ENCODE measurements at places on chromosomes 7 and 10.

GRCh38 chr7:29017713-29018112, 59.6 kb upstream of the TRIL start:
- DNase-seq: no peak

DNA sequence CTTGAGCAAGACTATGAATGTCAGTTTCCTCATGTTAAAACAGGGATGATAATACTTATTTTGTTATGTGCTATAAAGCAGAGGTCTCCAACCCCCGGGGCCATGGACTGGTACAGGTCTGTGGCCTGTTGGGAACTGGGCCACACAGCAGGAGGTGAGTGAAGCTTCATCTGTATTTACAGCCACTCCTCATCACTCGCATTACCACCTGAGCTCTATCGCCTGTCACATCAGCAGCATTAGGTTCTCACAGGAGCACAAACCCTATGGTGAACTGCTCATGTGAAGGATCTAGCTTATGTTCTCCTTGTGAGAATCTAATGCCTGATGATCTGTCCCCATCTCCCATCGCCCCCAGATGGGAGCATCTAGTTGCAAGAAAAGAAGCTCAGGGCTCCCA, 365.3 kb upstream of the SMIM30 start:
- DNase-seq: no peak

- DNase-seq: no peak
These were observed 4.8 kb upstream of the AUTS2 start for GRCh38 chr7:69593511-69593910.

- no peak for DNase-seq
These were observed 627.9 kb upstream of the FOXK1 start for GRCh38 chr7:4054158-4054557.

- DNase-seq: no peak
These were observed 71.1 kb upstream of the CUX1 start for GRCh38 chr7:101746314-101746713.

GRCh38 chr7:23338863-23339262, 39.7 kb downstream of the MALSU1 start:
- DNase-seq: no peak

GRCh38 chr7:70743531-70744325, 388.2 kb upstream of the GALNT17 start:
- DNase-seq: no peak

DNA sequence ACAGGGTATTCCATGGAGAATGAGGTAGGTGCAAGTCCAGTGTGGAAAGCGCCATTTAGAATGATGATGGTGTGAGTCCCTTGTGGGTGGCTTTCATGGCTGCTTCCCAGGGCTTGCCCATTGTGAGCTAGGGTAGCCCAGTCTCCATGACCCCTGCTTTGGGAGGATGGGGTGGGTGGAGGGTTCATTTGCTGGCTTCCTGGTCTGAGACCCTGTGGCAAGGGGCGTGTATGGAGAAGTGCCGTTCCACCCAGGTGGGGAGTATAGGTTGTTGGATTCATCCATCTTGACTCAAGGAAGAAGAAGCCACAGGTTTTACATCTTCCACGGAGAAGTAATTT, 27.7 kb downstream of the CCM2 start:
- DNase-seq: no peak

- no peak for DNase-seq
These were observed 83.8 kb upstream of the TMEM168 start for GRCh38 chr7:112873831-112874553.

DNA sequence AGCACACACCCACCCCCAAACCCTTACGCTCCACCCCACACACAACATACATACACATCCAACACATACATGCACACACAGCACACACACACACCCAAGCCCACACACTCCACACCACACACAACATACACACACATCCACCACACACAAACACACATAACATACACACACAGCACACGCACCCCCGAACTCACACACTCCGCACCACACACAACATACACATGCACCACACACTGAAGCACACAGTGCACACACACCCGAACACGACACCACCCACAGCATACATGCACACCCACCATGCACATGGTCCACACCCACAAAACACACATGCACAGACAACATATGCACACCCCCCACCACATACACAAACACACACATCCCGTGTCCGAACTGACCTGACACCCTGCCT, 2.0 kb downstream of the PRAP1 start:
- no peak for DNase-seq

DNA sequence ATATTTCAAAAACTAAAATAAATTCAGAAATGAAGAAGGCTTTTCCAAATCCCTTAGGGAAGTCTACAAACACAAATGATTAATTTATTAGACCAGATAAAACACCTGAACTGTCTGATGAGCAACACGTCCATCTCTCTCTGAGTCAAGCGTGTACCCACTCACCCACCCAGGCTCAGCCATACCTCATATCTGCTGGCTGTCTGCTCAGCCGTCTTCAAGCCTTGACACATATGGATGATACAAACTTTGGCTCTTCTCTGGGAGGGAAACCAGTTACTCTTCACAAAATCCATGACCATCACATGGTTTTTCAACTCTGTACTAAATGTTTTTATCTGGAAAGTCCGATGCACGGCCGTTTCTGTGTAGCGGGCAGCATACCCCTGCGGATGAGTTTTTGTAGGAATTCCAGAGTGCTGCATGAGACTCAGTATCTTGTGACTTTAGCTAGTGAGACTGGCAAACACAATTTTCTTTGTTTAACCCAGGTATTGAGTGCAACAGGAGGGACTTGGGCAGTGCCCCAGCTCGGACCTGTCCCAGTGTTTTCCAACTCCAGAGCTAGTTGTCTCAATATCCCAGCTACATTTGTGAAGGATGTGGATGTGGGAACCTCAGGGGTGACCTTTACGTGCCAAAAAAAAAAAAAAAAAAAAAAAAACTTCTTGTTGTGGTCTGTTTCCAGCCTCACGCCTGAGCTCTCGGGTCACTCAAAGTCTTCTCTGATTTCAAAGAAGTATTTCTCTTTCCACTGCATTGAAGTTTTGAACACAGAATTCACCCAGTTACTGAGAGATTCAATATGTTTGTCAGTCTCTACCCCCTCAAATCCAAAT, at the start of gene C10orf90:
C10orf90 (minus strand) TSS at position 638 of the 839 bp plus-strand sequence; CDS start at position 425, 213 bp downstream.
- DNase-seq: no peak

GRCh38 chr10:47300429-47300931, 483 bp downstream of the GDF10 start:
- DNase-seq: no peak

- DNase-seq: no peak
These were observed 308.3 kb upstream of the IGFBP3 start for GRCh38 chr7:46229409-46229808.

- no peak for DNase-seq
These were observed 56.4 kb downstream of the NCAPG2 start for GRCh38 chr7:158648168-158648567.

- DNase-seq: peak; percentile 47
These were observed 8.1 kb upstream of the GRID1 start for GRCh38 chr10:86374664-86375063.

GRCh38 chr10:127904311-127905000, 2.4 kb upstream of the PTPRE start:
- no peak for DNase-seq

- DNase-seq: peak; percentile 37
These were observed 185.2 kb upstream of the ITGB1 start for GRCh38 chr10:33143160-33143728.

- DNase-seq: no peak
These were observed 873.2 kb downstream of the GATA3 start for GRCh38 chr10:8927705-8928104.

- no peak for DNase-seq
These were observed 248.8 kb upstream of the PTN start for GRCh38 chr7:137592232-137592896.

- no peak for DNase-seq
These were observed 1023.6 kb downstream of the XPNPEP1 start for GRCh38 chr10:108899670-108900069.

DNA sequence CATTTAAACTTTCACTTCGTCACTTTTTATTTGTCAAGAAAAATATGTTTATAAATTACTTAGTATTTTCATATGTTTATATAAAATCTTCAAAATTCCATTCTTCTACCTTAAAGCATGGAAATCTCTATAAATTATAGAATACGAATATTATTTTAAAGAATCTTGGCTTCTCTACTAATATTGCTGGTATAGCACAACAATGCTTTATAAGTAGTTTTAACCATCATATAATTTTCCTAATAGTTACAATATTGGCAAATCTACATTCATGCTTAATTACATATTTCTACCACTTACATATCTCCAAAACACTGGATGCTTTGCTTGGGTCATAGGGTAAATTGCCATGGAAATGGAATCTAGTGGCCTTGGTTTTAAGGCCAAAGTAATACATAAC, 21.1 kb upstream of the ARMC3 start:
- DNase-seq: no peak

- DNase-seq: no peak
These were observed 289.3 kb upstream of the MTPN start for GRCh38 chr7:136266457-136266856.

DNA sequence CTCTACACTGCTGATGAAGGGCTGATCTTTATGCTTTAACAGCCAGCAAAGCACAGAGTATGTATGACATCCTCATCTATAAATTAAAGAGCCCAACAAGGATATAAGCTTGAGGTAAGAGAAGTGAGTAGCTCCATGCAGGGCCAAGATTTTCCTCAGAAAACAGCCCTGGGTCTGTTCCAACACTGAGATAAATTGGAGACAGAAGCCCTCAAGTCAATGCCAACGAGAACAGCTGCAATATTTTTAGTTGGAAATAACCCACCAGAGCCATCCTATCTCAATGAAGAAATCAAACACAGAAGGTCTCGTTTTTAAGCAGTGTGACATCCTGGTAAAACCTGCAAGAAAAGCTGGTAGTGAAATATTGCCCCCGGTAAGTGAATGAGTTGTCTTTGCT, 297.0 kb upstream of the AUTS2 start:
- no peak for DNase-seq

- DNase-seq: no peak
These were observed 111.9 kb downstream of the TCERG1L start for GRCh38 chr10:131199646-131200045.

DNA sequence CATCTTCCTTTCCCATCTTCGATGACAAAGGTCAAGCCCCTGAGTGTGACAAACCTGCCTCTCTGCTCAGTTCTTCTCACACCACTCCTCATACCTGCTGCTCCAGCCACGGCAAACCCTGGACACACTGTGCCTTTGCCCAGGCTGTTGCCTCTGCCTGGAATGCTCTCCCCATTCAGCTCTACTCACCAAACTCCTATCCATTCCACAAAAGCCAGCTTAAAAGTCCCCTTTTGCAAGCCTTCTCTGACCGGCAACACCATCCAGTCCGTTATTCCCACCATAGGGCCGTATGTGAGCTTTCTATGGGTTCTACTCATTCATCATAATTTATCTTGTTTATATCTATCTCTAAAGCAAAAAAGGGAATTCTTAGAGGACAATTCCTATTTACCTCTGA, 15.2 kb downstream of the GFRA1 start:
- DNase-seq: no peak

- DNase-seq: no peak
These were observed 17.4 kb upstream of the PRKAG2 start for GRCh38 chr7:151894111-151895007.

DNA sequence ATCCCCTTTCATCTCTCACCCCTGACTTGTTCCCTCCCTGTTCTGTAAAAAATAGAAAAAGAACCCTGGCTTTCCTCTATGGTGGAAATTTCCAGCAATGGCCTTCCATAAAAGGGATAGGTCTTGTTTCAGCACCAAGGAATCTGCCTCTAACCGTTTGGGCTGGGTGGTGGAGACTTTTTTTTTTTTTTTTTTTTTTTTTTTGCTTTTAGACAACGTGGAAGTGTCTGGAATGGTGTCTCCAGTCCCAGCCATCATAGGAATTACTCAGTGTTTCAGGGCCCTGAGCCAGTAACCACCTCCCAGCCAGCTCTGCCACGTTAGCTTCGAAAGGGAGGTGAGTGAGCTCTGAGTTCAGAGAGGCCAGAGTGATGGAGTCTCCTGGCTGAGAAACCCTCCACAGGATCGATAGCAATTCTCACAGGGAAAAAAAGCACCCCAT, 97.3 kb upstream of the COL1A2 start:
- peak; percentile 76 for DNase-seq

- no peak for DNase-seq
These were observed 919.8 kb downstream of the GRID1 start for GRCh38 chr10:85446827-85447226.

All from suprapubic skin (tissue), 4 donors.